Activated naive CD8-positive, alpha-beta T cell treated with anti-CD3 and anti-CD28 coated beads, Interleukin-2, amount 50 U/mL, for 16 hours (primary cell): ENCODE measurements at places on chromosomes 13 and 19.

DNA sequence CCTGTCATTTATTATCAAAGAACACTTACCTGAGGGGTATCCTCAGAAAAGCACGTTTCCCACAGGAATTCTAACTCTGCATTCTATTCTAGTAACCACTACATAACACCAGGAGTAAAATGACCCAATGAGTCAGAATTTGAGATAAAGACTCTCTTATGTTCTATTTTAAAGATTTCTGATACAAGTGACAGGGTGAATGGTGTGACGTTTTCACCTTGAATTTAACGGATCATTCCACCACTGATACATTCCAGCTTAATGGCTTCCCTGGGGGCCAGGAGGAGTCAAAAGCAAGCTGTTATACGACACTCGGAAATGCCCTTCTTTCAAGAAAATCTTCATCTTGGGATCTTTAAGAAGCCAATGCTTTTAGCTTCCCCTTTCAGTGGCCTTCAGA is 55.2 kb downstream of the SLC7A1 start:
- no peak for DNase-seq

- DNase-seq, result no peak
These were observed 68.1 kb downstream of the UFM1 start for GRCh38 chr13:38417727-38418126.

DNA sequence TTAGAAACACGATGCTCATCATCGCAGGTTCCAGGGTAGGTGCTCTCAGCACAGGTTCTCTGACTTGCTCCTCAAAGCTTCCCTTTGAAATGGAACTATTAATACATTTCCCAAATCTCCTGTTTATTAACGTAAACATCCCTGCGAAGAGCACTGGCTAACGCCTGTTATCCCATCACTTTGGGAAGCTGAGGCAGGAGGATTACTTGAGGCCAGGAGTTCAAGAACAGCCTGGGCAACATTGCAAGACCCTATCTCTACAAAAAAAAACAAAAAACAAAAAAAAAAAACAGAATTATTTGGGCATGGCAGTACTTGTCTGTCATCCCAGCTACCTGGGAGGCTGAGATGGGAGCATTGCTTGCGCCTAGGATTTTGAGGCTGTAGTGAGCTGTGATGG is 18.7 kb downstream of the CEACAM16 start:
- no peak for DNase-seq

DNA sequence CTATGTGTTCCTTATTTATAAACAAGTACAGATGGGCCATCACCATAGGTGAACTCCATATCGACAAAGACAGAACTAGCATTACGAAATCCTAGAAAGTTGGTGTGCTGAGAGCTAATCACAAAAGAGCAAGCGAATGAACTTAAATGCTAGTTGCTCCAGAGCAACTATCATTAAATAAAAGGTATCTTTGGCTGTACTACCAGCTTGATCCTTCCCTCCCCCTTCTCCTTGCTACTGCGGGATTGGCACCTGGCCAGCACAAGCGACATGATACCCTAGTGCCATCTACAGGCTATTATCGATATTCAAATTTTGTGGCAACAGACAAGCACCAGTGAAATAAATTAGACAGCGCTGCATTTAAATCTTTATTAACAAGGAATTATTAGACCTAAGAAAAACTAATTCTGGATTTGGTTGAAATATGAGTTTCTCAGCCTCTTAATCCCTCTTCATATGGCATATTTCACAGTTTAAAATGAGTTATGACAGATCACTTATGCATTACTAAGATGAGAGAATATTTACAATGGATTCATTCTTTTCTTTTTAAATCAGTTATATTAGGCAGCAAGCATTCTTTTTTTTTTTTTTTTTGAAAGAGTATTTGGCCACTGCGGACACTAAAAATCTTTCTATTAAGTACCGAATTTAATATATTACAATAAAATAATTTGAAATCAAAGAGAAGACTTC is 5.8 kb downstream of the PCDH9 start:
- DNase-seq, result no peak

DNA sequence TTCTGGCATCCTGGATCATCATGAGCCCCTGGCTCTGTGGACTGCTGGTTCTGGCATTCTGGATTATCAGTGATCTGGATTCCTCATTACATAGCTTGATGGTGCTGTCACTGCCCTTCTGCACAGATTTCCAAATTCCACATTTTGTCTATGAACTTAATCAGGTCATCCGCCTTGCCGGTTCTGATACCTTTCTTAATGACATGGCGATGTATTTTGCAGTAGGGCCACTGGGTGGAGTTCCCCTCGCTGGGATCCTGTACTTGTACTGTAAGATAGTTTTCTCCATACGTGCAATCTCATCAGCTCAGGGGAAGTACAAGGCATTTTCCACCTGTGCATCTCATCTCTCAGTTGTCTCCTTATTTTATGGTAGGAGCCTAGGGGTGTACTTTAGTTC is 24.4 kb upstream of the OR7C2 start:
- DNase-seq, result no peak

- no peak for DNase-seq
These were observed 211.9 kb downstream of the ZNF536 start for GRCh38 chr19:30584090-30584489.

DNA sequence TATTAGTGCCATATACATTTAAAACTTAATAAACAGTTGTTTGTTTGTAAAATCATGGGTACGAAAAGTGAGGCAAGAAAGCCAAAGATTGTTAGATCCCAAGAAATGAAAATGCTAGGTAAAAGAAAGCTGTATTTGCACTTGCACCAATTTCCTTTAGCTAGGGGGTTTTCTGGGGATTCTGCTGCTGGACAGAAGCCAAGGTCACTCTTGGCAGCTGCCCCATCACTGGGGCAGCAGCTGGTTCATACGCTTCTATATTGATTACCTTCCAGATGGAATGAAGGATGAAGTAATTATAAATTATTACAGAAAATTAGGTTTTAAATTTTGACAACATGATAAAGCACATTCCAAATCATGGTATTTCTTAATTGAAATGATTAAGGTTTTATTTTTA is 127.4 kb downstream of the SLITRK5 start:
- no peak for DNase-seq

- no peak for DNase-seq
These were observed 74.2 kb downstream of the CDK8 start for GRCh38 chr13:26327940-26328725.
